ENCODE measurements at places on chromosomes 13 and 19.

- no peak for DNase-seq
Measured at GRCh38 chr13:76758257-76758656, 127.9 kb downstream of the KCTD12 start.

DNA sequence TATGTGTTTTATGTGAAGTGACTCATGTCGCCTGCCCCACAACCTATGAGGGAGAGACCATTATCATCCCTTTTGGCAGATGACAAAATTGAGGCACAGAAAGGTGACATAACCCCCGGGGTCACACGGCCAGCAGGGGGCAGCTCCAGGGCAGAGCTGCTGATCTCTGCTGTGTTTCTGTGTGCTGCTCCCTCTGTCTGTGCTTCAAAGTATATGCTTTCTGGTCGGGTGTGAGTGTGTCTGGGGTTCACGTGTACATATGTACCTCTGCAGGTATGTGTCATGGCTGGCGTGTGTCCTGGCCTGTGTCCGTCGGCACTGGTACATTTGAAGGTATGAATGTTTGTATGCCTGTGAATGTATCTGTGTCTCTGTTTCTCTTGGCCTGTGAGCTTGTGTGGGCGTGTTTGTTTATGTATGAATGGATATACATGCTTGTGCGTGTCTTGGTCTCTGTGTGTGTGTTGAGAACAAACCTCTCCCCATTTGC is 7.1 kb downstream of the LIPE start:
- no peak for DNase-seq

GRCh38 chr19:47428177-47428894 is 9.0 kb upstream of the MEIS3 start:
- peak; percentile 100 for DNase-seq

- no peak for DNase-seq
Measured at GRCh38 chr13:111255228-111255790, 65.1 kb upstream of the TEX29 start.

DNA sequence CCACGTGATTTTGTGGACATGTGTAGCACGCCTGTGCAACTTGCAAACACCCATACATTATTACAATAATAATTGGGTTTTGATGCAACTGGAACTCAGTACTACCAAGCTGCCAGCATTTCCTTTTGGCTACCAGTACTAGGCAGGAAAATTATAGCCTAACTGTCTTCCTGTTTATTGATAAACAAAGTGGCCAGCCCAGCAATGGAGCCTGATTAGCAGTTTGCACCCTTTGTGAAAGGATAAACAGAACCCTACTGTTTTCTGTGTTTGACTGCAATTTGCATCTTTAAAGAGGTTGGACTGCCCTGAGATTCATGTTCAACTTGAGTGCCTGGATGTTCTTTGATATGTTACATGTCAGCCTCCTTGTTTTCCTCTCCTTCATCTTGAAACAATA is 173.9 kb downstream of the ZIC5 start:
- DNase-seq: no peak

DNA sequence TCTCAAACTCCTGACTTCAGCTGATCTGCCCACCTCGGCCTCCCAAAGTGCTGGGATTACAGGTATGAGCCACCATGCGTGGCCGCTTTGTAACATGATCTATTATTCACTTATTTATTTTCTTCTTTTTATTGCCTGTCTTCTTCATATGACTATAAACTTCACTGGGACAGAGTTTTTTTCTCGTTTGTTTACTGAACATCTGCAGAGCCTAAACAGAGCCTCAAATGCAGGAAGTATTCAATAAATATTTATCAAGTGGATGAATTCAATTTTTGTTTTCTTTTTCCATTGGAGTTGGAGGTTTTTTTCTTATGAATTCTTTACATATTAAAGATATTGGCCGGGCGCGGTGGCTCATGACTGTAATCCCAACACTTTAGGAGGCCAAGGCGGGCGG is 54.7 kb downstream of the SKA3 start:
- DNase-seq: no peak

DNA sequence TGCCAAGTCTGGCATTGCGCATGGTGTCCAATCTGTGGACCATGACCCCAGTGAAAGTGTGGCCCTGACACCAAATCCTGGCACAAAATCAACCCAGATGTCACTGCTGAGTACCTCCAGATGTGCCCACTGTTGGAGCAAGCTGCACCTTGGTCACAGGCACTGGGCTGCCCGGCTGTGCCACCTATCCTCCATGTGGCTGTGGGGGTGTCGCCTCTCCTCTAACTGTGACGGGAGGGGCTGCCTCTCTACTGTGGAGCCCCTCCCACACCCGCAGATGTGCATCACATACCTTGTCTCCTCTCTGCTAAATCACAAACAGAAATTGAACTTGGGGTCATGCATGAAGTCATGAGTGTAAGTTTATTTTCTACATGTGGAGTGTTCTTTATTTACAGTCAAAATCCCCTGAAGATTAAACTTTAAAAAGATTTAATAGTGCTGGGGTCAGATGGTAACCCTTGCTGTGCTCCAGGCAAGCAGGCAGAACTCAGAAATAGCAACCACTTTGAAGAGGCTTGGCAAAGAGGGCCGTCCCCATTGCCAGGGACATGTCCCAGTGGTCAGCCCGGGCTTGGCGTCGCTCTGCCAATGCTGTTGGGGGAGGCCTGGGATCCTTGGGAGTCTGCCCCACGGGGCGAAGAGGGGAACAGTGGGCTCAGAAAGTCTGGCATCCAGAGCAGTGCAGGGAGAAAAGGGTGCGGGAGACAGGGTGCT is 46.4 kb upstream of the ZNF536 start:
- no peak for DNase-seq
